ENCODE measurements at places on chromosomes 5 and 9. TPM values are rescaled to one million over a fixed set of nuclear protein-coding genes. Genes with fewer than 3 reads are reported as not detected.

The TMEM174 gene
- polyA plus RNA-seq = not detected

The MYO10 gene
- polyA plus RNA-seq = 52.4 TPM

The PCDHGB4 gene
- polyA plus RNA-seq = 17.9 TPM

The PALM2AKAP2 gene
- 2.7 TPM for polyA plus RNA-seq

The CDHR2 gene
- 28.3 TPM for polyA plus RNA-seq

The VAV2 gene
- polyA plus RNA-seq = 27.5 TPM

The GM2A gene
- 14.9 TPM for polyA plus RNA-seq

The LRRC14B gene
- polyA plus RNA-seq = not detected

The TLE1 gene
- 117 TPM for polyA plus RNA-seq

The ACSL6 gene
- 0.75 TPM for polyA plus RNA-seq

The SLC25A48 gene
- polyA plus RNA-seq = 0.79 TPM

The ENG gene
- 19.4 TPM for polyA plus RNA-seq

The ANKRD20A1 gene
- 0.27 TPM for polyA plus RNA-seq

The PCDHGB3 gene
- not detected for polyA plus RNA-seq

The NUTM2F gene
- 0.29 TPM for polyA plus RNA-seq

The CMBL gene
- 16.7 TPM for polyA plus RNA-seq

The MORN5 gene
- 0.95 TPM for polyA plus RNA-seq

The NUP214 gene
- 13.7 TPM for polyA plus RNA-seq

The ITGA1 gene
- polyA plus RNA-seq = 13.4 TPM
